ENCODE measurements at places on chromosomes 16 and 17. TPM values are rescaled to one million over a fixed set of nuclear protein-coding genes. Genes with fewer than 3 reads are reported as not detected.

- no peak for DNase-seq
Measured at GRCh38 chr17:50283714-50284113, 9.4 kb downstream of the TMEM92 start.

GRCh38 chr17:4896332-4897197 is 2.8 kb upstream of the C17orf107 start:
- peak; percentile 34 for DNase-seq

DNA sequence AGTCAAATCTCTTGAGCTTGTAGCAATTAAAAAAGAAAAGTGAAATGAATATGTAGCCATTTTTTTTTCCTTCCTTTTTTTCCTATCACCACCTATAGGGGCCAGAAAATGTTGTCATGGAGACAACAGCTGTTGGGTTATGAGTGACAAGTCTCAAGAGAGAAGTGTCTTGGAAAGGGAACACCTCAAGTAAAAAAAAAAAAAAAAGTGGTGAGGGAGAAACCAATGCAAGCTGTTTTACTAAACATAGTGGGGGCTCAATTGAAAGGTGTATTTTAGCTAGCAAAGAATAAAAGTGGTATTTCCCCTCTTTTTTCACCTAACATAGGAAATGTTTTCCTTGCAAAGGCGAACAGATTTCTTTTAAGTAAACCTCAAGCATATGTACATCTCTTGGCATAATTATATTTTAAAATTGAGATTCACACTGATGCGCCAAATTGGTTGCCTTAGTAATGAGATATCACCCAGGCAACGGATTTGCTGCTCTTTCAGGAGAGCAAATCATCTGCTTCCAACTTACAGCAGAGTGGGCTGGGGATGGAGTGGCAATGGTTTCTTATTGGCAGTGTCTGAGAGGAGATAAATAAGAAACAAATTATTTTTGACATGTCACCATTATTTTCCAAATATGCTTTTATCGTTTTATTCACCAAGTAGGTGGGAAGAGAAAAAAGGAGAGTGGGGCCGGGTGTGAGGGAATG is 183.6 kb downstream of the MYO1D start:
- DNase-seq: no peak

GRCh38 chr16:50273888-50274325 is 7.6 kb downstream of the ADCY7 start:
- peak; percentile 88 for DNase-seq

GRCh38 chr17:5825717-5826330 is 241.5 kb upstream of the NLRP1 start:
- no peak for DNase-seq

DNA sequence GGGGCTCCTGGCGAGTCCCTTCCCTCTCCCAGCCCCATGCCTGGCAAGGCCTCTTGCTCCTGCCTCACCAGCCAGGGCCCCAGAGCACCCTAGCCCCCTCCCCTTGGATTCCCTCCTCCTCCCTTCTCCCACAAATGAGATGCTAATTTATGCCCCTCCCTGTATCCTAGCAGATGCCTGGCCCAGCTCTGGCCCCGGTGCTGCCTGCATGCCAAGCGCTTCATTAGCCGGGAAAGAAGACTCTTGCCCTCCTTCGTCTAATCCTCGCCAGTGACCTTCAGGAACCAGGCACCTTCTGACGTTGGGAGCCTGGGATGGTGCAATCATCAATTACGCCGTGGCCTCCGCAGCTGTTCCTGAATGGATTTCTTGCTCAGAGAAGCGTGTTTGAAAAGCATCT is 127.8 kb downstream of the SDK2 start:
- no peak for DNase-seq

GRCh38 chr17:7644775-7645174 is 6.0 kb upstream of the ATP1B2 start:
- DNase-seq: no peak

GRCh38 chr17:34761646-34762045 is 182.3 kb downstream of the TMEM132E start:
- DNase-seq: no peak

GRCh38 chr16:11384184-11384955 is 39.1 kb downstream of the RMI2 start:
- DNase-seq: no peak

- no peak for DNase-seq
Measured at GRCh38 chr17:31269578-31269983, 27.5 kb downstream of the OMG start.

DNA sequence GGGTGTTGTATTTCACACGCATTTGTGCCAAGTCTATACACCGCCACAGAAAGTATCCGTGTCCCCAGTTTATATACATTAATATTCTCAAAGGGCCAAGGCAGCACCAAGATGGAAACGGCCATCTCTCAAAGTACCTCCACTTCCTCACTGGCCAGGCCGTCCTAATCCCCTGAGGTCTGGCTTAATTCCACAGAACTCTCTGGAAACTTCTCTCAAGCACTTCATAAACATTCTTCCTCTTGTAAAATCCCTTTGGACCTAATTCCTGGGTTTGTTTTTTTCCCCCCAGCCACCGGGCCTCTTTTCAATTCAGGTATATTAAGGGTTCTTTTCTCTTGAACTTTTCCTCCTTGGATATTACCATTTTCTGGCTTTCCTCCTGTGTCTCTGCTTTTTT is 5.1 kb upstream of the ERN1 start:
- DNase-seq: no peak

DNA sequence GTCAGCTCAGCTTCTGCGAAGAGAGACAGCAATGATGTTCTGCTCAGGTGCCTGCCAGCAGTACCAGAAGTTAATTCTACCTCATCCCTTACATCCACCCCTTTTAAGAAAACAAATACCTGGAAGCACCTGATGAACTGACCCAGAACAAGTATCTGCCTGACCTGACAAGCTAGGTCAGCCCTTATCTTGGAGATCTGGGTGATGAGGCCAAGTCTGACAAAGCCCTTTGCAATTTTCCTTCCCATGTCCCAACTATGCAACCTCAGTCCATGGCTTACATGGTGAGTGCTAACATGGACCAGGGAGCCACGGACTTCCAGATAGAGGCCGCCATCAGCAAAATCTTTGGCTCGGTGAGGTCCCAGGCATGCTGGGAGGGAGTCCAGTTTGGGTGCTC is 3.6 kb downstream of the ACADVL start:
- no peak for DNase-seq

DNA sequence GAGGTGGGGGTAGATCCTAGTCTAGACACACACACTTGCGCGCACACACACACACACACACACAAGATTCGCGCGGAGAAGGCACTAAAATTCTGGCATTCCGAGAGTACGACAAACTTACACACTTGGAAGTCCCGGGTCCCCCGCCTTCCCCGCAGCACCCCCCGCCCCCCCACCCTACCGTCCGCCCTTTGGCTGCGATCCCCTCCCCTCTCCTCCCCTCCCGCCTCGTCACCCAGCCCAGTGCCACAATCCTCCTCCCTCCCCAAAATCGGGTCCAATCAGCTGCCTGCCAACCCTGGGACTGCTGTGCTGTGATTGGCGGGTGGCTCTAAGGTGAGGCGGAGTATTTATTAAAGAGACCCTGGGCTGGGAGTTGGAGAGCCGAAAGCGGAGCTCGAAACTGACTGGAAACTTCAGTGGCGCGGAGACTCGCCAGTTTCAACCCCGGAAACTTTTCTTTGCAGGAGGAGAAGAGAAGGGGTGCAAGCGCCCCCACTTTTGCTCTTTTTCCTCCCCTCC is at the start of gene SOX9:
SOX9 (plus strand) TSS at position 379 of the 522 bp plus-strand sequence. CDS start 372 bp downstream, outside the sequence.
- DNase-seq: no peak

GRCh38 chr17:76685846-76686245 is 24.9 kb downstream of the MXRA7 start:
- no peak for DNase-seq

DNA sequence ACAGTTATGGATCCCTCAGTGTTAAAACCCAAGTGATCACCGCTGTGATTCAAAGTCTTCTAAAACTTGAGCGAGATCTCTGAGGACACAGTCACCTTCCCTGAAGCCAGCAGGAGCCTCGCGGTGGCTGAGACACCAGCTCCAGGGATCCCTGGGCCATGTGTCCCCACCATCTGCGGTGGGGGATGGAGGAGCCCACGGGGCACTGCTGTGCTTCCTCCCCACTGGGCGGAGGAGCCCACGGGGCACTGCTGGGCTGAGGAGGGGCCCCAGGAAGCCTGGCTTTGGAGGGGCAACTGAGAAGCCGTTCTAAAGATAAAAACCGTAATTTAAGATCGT is 65.7 kb upstream of the METRNL start:
- DNase-seq: no peak

GRCh38 chr16:1494711-1495110 is 1.6 kb downstream of the TELO2 start:
- no peak for DNase-seq

DNA sequence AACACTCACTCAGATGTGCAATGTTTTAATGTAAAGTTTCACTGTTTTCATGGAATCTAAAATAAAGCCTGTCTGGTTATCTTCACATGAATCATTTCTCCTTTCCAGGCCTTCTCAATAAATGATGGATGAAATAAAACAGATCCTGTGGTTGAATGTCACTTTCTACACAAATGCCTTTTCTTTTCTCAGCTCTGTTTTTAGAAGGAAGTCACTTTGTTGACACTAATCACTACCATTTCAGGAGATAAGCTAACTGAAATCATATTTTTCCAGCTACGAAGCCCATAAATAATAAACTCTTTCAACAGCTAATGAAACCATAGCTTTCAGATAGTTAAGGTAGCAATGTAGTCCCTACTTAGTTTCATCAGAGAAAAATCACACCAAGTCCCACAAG is 17.9 kb downstream of the NME2 start:
- no peak for DNase-seq

GRCh38 chr17:2195729-2196128 is 107.9 kb downstream of the SMG6 start:
- no peak for DNase-seq

- no peak for DNase-seq
Measured at GRCh38 chr17:80720610-80721577, 176.3 kb downstream of the RPTOR start.

- no peak for DNase-seq
Measured at GRCh38 chr16:52561910-52562741, 15.2 kb upstream of the TOX3 start.

- no peak for DNase-seq
Measured at GRCh38 chr16:31712064-31712540, 161.5 kb upstream of the ZNF267 start.

GRCh38 chr17:74520790-74521480 is 10.3 kb downstream of the CD300LB start:
- no peak for DNase-seq

GRCh38 chr17:29190039-29190438 is 9.8 kb upstream of the MYO18A start:
- DNase-seq: no peak

DNA sequence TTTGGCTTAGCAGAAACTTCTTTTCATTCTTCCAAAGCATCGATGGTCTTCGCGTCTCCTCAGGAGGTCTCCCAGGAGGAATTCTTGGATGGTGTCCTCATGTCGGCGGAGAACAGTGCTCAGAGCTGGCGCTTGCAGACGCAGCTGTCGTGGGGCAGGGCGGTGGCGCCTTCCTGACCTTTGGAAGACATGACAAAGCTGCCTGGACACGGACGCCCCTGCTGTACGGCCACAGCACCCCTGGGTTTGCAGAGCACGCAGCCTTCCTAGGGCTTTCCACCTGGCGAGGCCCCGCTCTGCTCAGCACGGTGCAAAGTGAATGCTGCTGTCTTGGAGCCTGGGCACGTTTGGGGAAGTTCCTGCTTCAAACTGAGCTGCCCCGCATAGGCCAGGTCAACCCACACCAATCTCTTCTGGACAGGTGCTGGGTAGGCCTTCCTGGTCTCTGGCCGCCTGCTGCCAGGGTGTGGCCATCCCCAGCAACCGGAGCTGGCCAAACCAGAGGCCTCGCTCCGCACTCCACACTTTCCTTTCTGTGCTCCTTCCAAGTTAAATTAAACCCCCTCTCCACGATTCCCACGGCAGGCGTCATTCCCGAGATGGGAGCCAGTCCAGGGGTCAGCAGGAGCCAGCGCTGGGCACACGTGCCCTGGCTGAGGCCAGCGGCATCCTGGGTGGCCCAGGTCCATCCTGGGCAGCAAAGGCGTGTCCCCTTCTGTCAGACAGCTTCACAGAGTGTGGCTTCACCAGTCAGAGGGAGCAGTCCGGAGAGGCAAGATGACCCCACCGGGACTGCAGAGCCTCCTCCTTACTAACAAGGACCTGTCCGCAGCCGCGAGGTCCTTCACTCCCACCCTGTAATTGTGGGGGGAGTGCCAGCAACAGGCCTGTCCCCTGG is 15.0 kb upstream of the KREMEN2 start:
- DNase-seq: no peak

DNA sequence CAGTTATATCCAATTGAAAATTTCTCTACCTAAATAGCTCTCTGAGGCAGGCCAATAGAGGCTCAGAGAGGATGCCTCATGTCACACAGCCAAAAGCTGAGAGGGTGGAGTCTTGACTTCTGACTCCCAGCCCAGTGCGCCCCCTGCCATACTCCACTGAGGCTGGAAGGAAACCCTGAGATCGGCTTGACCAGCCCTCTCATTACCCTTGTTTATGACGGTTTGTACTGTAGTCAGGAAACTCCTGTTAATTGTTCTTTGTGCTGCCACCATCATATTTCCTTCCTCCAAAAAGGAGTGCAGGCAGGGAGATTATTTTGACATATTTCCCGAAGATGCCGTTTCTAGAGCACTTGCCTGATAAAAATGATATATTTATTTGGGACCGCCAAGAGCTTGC is 107.9 kb downstream of the AIPL1 start:
- DNase-seq: no peak

- no peak for DNase-seq
Measured at GRCh38 chr17:81008140-81008539, 16.5 kb downstream of the CHMP6 start.

DNA sequence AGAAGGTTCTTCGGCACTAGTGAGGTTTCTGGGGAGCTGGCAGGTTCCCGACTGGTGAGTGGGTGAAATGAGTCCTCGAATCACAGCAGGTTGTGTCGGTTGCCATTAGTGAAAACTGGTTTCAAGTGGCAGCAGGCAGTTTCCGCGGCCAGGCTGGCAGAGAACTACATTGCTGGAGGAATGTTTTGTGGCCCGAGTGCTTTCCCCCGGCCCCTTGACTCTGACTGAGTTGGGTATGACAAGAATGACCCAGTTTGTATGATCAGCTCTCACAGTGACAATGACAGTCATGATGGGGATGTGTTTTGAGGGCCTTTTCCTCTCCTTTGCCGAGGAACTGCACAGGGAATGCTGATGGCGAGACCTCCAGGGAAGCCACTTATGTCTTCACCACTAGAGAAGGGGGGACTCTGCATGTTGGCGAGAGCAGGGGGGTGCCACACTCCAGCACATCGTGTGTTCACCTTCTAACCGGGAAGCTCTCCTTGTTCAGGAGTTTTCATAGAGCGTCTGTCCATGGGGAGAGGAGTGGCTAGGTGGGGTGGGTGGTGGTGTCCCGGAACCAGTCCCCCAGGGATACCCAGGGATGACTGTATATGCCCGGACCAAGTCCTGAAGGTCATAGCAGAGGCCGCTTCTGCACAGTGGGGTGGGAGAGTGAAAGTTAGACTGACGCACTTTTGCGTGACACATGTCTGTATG is 206.0 kb upstream of the CHMP6 start:
- no peak for DNase-seq

Gene HOXB2
- 8.1 TPM for total RNA-seq

Gene KRTAP1-1
- total RNA-seq: not detected

Gene CXCL16
- total RNA-seq: 22.0 TPM

Gene TENT4B
- total RNA-seq: 18.6 TPM

Gene CHAD
- total RNA-seq: 3.9 TPM

Gene SSTR5
- not detected for total RNA-seq

Gene RASD1
- total RNA-seq: 3.2 TPM

Gene TMEM235
- not detected for total RNA-seq

Gene RPL26
- total RNA-seq: 2,684 TPM

Gene TNFRSF13B
- total RNA-seq: 217 TPM

Gene FOXO3B
- total RNA-seq: 7.1 TPM

Gene POLDIP2
- 35.7 TPM for total RNA-seq
